ENCODE measurements at places on chromosomes 2 and 18.

GRCh38 chr18:2326999-2327398 lies 244.3 kb downstream of the METTL4 start:
- DNase-seq = no peak

DNA sequence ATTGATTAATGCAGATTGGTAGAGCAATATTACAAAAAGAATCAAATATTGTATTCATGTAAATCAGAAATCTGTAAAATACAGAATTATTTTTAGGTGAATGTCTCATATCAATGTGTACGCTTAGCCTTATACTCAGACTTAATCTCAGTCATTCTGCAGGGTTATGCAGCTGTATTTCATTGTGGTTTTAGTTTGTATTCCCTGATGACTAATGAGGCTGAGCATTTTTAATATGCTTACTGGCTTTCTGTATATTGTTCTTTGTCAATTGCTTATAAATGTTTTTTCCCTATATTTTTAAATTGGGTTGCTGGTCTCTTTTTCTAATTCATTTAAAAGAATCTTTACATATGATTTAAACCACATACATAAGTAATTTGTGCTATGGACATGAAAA lies 50.1 kb downstream of the CDH19 start:
- no peak for DNase-seq

- DNase-seq = no peak
These were observed 14.7 kb downstream of the PCARE start for GRCh38 chr2:29059624-29060023.

GRCh38 chr2:236107536-236107935 lies 60.6 kb downstream of the GBX2 start:
- DNase-seq = no peak

DNA sequence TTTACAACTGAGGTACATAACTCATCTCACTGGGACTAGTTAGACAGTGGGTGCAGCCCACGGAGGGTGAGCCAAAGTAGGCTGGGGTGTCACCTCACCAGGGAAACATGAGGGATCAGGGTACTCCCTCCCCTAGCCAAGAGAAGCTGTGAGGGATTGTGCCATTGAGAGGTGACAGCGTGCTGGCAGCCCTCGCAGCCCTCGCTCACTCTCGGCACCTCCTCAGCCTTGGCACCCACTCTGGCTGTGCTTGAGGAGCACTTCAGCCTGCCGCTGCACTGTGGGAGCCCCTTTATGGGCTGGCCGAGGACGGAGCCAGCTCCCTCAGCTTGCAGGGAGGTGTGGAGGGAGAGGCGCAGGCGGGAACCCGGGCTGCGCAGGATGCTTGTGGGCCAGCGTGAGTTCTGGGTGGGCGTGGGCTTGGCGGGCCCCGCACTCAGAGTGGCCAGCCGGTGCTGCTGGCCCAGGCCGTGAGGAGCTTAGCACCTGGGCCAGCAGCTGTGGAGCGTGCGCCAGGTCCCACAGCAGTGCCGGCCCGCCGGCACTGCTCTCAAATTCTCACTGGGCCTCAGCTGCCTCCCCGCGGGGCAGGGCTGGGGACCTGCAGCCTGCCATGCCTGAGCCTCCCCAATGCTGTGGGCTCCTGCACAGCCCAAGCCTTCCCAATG lies 44.5 kb upstream of the FAM110C start:
- no peak for DNase-seq

GRCh38 chr2:26244309-26245230 lies at the start of the genes HADHA and HADHB:
HADHA (minus strand) TSS chr2:26244632; CDS start chr2:26244596, 36 bp downstream.
HADHB (plus strand) TSS chr2:26244939; CDS start chr2:26254255, 9,316 bp downstream.
- DNase-seq = peak; percentile 97

- no peak for DNase-seq
These were observed 86.7 kb downstream of the C18orf54 start for GRCh38 chr18:54444319-54444914.

DNA sequence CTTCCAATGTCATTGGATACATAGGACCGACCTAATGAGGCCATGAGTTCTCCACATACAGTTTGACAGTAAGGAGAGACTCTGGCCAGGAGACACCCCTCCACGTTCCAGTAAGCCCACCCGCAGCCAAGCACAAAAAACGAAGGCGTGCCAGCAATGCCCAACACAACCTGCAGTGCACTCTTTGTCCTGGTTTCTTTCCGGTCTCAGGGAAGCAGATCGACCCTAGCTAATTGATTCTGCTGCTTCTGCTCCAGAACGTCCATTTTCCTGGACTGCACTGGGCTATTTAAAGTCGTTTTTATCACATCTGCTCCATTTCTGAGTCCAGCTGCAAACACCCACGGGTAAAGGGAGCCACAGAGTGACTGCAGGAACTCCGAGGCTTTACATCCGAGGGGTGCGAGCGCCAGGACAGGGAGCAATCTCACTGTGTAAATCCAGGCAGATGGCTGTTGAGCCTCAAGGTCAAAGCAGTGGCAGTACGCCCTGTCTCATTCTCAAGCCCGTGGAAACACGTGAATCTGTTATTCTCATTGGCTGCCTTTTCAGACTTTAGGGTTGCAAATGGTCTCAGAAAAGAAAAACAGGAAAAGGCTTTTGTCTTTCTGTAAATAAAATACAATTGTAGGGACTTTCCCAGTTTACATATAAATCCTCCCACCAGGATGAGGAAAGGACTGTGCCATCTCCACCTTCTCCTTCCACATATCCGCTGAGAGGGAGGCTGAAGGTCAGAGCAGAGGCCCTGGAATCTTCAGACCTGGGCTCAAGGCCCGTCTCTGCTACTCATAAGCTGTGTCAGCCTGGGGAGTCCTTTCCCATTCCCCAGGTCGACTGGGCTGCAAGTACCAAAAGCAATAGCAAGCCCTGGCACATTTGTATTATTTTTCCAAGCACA lies 40.7 kb downstream of the TMEM163 start:
- DNase-seq = no peak

GRCh38 chr2:167398873-167399272 lies 510.6 kb downstream of the XIRP2 start:
- DNase-seq = no peak
